ENCODE measurements at places on chromosomes 7 and 10.

GRCh38 chr7:52962402-52963076, 72.9 kb upstream of the POM121L12 start:
- no peak for DNase-seq

DNA sequence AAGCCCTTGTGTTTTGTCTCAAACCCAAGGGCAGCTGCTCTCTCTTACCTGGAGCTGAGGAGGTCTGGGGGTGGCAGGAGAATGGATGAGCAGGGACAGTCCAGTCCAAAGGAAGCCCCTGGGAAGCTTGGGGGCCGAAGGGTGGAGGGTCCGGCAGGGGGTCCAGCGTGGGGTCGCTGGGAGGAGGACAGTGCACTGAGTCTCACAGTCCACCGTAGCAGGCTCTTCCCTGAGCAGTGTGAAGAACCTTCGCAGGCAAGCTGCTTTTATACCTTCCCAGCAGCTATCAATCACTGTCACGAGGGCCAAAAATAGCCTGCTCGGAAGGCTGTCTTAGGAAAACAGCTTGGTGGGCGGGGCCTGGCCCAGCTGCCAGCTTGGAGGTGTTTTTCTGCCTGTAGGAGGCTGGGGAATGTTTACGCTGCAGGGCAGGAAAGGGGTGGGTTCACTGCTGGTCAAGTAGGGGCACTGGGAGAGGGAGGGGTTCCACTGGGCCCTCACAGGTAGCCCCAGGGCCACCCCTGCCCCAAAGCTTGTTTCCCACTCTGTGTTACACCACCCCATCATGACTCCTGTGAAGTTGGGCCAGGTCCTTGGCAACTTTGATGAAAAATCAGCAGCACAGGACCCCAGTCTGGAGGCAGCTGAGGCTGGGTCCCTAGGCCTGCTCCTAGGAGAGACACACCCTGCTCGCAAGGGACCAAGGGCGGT, at the start of gene DEPP1:
DEPP1 (minus strand) TSS at position 240 of the 711 bp plus-strand sequence. CDS start 779 bp downstream, outside the sequence.
- DNase-seq: peak; percentile 91

DNA sequence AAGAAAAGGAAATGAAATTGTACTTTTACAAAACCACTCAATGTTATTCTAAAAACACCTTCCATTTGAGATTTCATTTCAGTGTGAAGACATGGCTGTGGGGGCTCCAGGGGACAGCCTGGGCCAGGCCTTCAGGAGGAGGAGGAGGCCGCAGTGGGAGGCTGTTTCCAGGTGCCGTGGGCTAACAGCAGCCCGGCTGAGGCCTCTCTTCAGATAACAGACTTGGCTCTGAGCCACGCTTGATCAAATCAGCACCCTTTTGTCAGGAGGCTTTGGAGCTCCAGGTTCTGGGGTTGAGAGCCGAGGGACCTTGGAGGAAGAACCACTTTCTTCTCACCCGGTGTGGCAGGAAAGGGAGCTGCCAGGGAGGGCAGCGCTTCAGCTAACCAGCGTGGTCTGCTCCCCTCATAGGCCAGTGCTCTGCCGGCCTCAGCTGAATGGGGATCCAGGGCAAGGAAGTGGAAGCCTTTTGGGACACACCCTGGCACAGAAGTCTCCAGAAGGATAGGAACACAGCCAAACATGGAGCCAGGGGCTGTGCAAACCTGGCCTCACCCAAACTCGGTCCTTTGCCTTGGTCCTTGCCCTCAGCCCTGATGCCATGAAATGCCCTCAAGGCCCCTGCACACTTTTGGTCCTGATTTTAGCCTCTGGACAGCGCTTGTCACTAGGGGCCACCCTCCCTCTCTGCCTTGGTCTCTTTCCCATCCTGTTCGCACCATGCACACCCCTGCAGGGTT, 23.5 kb upstream of the CHST15 start:
- DNase-seq: peak; percentile 24

DNA sequence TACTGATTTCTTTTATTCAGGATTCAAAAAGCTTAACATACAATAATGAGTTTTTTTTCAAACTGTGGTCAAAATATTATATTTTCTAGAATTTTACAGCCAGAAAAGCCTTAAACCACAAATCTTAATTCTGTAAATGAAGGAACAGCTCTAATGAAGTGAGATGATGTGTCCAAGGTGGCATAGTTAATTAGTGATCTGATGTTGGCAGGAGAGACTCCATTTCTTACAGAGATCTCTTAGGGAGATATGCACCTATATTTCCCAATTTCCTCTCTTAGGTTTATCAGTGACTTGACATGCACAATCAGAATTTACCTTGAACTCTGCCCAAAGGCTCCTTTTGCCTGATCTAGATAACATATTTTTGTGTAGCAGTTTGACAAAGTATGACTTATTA, 211.1 kb upstream of the ZNF804B start:
- no peak for DNase-seq

GRCh38 chr10:44378626-44379025, 6.3 kb downstream of the CXCL12 start:
- DNase-seq: no peak

- DNase-seq: no peak
Measured at GRCh38 chr7:6691103-6691502, 15.6 kb downstream of the ZNF12 start.

DNA sequence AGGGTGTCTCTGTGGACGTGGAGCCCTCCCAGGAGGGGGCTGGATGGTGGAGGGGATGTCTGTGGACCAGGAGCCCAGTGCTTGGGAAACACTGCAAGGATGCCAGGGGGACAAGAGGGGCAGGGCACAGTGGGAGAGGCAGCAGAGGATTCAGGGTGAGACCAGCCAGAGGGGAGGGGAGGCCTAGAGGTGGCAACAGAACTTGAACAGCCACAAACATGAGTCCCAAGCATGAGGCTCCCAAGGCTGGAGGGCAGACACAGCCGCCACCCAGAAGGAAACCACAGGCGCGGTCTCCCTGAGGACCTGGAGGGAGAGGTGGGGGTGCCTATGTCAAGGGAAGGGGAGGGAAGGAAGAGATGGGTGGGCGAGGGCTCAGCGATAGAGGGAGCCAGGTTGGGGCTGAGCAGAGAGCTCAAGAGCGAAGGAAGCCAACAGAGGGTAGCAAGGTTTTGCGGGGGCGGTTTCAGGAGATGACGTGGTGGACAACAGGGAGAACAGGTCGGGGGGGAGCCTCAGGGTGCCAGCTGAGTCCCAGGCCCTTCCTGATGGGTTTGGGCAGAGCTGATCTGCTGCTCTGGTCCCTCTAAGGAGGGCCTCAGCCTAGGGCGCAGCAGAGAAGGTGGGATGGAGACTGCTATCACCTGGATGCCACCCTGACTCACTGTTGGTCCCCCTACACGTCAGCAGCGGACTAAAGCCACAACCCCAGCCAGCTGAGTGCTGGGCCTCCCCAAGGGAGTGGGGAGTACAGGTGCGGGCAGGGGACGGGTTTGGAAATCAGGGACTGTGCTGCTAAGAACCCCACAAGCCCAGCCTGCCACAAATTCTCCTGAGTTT, 6.7 kb upstream of the PILRA start:
- no peak for DNase-seq

DNA sequence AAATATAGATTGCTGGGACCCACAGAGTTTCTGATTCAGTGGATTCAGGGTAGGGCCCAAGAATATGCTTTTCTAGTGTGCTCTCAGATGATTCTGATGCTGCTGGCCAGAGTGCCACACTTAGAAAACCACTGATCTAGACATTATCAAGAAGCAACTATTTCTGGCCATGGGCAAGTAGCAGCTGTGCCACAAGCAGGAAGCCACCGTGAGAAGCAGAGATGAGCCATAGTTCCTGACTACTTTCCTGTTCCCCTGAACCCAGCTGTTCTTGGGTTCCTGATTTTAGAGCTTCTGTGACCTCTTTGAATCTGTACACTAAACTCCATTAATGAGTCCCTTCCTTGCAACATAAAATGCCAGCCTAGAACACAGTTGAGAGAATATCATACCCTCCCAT, 38.1 kb upstream of the PIK3AP1 start:
- DNase-seq: no peak

DNA sequence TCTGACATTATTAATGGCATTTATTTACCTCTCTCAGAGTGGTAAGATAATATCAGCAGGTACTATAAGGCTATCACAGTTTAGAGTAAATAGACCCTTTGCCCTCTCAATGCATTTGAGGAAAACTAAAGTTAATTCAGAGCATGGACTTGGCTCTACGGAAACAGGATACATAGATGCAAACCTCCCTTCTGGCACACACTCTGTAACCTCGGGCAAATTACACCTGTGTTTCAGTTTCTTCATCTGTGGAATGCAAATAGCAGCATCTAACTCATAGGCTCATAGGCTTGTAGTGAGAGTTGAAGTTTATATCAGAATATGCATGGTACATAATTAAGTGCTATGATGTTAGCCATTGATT, 5.6 kb downstream of the RAPGEF5 start:
- no peak for DNase-seq

- no peak for DNase-seq
Measured at GRCh38 chr7:128887169-128888038, 23.1 kb downstream of the KCP start.

DNA sequence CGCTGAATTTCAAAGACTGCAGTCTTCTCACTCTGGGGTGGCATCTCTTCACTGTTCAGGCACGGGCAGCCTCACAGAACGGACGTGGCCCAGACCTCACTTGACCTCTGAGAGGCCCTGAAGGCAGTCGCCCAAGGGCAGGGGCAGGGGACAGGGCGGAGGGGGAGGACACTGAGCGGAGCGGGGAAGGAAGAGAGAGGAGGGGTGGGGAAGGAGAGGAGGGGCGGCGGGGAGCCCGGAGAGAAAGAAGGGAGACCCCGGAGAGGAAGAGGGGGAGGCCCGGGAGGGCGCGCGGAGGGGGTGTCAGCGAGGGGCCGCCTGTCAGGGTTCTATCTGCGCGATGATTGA, 58.7 kb upstream of the COMTD1 start:
- no peak for DNase-seq

DNA sequence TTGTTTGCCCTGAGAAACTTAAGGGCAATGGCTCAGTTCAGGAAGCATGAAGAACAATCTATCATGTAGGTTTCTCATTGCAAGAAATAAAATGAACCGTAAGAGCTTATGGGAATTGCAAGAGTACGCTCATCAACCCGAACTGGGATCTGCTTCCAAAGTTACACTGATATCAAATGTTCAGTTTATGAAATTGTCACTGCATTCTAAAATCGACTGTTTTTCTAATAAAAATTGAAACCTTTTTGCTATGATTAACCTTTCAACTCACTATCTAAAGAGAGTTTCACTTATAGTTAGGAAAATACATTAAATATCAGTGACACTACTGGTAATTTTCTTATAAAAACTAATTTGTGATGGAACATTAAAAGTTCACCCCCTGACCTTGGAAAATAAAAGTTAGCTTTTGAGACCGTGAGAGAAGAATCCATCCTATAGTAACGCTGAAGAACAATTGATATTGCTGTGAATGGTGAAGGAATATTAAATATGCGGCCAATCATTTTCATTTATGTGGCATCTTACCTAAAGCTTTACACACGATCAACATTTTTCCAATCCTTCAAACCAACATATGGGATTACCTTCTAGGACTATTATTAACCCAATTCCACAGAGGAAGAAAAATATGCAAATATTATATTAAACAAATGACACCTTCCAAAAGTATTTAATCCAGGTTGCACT, 2.2 kb downstream of the MEOX2 start:
- DNase-seq: no peak

DNA sequence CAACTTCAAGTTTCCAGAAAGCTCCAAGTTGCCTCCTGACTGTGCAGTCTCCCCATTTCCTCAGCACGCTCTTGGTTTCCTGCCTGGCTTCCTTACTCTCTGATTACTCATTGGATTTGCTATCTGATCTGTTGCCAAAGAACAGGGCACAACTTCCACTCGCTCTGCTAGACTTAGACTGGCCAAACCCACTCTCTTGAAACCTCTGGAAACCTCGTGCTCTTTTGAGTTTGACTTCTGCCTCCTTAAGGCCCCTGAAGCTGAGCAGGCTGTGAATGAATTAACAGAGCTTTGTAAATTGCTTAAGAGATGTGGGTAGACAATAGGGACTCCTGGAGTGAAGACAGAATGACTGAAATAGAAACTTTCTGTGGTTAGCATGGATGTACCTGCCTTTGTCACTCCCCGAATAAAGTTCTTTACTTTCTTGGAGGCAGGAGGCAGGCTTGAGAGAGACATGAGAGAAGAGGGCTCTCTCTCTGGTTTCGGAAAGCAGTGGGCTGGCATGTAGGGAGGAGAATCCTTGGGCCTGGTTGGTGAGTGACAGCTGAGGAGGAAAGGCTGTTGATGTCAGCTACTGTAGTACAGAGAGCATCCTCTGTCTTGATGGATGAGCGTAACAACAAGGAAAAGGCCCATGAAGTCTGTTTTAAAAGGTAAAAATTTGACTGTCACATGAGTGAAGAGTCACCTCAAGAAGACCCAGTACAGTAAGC, 70.8 kb downstream of the CHN2 start:
- no peak for DNase-seq

DNA sequence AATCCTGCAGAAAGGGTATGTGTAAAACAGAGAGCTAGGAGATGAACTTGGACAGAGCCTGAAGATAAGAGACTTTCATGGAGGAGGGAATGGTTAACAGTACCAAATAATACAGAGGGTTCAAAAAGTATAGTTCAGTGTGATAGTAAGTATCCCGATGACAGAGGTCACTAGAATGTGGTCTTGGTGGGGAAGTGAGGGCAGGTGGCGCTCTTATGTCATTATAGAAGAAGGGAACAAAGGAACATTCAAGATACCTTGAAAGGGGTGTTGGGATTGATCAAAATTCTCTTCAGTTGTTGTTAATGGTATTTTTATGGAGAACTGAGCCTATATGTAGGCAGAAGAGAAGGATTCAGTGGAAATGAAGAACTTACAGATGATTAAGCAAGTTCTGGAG, 312.5 kb downstream of the SUGCT start:
- DNase-seq: no peak

DNA sequence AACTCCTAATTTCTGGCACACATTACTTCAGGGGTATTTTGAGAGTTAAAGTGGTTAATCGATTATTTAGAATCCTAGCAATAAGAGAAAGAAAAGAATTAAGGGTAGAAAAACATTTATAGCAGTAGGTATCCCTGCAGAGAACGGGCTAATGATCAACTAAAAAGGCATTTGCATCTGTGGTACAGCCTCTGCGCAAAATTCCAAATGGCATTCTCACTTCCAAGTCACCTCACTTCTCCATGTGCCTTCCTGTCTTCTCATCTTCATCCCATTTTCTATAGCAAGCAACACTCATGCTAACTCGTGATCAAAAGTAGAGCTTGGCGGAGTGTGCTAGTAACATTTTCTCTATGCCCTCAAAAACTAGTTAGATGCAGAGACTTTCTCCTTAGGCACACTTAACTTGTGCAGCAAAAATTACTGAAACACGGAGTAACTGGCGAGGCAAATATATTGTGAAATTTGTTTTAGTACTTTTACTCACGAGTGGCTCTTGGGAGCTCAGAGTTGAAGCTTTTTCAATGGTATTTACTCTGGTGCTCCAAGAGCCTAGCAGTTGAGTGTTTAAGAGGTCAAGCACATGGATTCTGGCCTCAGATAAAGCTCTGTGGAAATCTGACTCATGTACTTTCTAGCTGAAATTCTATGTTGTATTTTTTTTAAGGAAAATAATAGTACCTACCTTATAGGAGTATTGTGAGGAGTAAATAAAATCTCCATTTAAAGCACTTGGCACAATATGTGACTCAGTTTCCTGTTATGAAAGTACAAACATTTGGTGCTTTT, 65.1 kb downstream of the MET start:
- no peak for DNase-seq
